GM12878 (cell line): ENCODE measurements at places on chromosomes 2 and 18.

GRCh38 chr2:225668606-225669266 is 269.2 kb downstream of the NYAP2 start:
- DNase-seq = peak; percentile 12

GRCh38 chr2:214765180-214765579 is 44.3 kb downstream of the BARD1 start:
- DNase-seq = no peak

DNA sequence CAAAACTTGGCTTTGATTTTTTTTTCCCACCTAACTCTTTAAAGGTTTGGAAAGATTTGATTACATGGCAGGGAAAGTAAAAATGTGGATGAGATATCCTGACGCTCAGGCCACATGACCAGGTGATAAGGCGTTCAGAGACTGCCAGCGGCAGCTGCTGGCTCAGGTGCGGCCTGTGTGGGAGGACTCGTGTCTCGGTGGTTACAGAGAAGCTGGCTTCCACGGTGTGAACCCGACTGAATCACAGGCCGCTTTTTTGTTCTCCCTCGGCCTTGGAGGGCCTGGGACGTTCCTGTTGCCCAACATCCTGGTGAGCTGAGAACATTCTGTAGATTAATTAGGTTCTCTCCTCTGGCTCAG is 124.2 kb upstream of the ZNF516 start:
- no peak for DNase-seq

DNA sequence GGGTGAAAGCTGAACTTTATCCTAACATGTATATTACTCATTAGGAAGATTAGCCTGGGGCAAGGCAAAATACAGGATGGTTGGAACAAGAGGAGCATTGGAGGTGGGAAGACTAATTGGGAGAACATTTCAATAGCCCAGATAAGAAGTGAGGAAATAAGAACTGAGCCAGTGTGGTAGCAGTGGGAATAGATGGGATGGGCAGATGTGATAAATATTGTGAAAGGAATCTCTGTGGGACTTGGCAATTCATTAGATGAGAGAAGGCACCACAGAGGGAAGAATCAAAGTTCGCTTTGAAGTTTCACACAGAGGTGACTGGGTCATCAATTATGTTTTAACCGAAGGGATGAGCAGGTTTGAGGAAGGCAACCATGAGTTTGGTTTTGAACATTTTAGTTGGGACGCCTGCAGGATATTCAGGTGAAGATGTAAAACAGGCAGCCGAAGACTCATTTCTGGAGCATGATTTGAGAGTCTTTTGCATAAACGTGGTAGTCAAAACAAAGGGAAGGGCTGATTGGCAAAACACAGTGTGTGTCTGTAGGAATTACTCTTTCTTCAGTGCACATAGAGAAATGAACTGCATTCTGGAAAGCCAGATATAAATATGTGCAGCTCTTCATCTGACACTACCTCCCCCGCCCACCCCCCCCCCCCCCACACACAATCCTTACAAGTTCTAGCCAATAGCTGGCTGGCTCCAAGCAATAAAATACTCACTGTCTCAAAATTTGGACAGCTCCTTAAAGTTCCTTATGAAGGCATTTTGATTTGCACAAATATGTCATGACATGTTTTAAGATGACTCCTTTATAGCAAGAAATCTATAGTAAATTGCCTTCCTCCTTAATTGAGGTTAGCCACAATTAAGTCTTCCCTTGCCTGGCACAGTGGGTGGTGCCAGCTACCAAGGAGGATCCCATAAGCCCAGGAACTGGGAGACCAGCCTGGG is 1.9 kb upstream of the SLC1A4 start:
- peak; percentile 68 for DNase-seq

GRCh38 chr2:106073678-106074406 is 120.3 kb downstream of the UXS1 start:
- DNase-seq = no peak

DNA sequence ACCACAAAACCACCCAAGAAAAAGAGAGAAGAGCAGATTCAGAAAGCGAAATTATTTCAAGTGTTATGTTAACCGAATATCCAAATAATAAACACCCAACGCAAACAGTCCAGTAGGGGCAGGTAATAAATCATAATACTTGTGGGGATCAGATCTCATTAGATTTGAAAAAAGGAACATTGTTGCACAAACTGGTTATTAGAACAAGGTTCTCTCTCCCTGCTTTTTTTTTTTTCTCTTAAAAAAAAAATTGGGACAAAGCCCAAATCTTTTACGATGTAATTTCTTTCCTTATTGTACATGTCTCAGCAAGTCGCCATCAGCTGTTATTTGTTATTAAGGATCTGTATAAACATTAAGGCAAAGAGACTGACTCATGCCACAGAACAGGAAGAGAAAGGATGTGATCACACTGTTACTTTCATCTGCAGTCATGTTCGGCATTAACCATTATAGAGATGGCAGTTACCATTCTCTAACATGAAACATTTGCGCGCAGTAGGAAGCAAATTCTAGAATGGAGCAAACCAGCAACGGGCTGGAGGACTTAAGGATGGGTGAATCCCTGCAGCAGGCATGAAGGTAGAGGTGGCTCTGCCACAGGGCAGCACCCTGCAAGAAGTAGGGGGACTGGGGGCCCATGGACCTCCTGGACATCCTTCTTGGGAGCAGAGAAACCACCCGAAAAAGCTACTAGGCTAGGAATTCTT is 42.0 kb downstream of the EPHA4 start:
- DNase-seq = no peak

DNA sequence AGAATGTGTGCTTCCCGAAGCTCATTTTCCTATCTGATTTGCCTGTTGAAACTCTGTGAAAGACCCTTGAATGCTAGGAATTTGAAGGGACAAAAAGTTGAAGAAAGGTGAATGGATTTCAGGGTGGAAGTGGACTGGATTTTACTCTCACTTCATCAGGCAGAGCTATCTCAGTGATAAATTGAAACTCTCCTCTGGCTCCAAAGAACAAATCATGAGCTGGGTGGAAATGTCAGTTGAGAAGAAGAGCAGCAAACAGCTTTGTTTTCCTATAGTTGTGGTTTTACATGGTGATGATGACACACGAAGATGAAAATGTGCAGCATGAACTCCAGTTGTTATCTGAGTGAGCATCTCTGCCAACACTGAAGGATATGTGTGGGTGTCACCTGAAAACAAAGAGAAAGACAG is 34.4 kb downstream of the CD28 start:
- no peak for DNase-seq

- DNase-seq = no peak
Measured at GRCh38 chr18:10349561-10349960, 104.9 kb upstream of the APCDD1 start.

DNA sequence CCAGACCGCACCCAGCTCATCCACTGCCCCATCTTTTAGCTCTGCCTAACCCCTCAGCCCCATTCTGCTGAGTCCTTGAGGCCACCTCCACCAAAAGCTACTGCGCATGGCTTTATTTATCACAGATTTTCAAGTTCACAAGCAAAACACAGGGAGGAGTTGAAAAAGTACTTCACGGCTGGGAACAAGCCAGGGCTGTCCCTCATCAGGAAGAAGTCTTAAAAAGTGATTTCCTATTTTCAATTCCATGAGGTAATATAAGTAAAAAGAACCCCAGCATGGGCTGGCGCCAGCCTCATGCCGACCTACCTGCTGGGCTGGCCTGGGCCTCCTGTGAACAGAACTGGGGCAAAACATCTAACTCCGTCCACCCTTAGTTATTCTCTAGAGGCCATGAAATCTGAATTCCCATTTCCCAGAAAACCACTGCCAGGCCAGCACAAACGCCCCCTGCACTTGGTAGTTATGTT is 69.0 kb downstream of the POLR1A start:
- DNase-seq = no peak

- DNase-seq = no peak
Measured at GRCh38 chr2:42113452-42113851, 55.7 kb upstream of the EML4 start.

DNA sequence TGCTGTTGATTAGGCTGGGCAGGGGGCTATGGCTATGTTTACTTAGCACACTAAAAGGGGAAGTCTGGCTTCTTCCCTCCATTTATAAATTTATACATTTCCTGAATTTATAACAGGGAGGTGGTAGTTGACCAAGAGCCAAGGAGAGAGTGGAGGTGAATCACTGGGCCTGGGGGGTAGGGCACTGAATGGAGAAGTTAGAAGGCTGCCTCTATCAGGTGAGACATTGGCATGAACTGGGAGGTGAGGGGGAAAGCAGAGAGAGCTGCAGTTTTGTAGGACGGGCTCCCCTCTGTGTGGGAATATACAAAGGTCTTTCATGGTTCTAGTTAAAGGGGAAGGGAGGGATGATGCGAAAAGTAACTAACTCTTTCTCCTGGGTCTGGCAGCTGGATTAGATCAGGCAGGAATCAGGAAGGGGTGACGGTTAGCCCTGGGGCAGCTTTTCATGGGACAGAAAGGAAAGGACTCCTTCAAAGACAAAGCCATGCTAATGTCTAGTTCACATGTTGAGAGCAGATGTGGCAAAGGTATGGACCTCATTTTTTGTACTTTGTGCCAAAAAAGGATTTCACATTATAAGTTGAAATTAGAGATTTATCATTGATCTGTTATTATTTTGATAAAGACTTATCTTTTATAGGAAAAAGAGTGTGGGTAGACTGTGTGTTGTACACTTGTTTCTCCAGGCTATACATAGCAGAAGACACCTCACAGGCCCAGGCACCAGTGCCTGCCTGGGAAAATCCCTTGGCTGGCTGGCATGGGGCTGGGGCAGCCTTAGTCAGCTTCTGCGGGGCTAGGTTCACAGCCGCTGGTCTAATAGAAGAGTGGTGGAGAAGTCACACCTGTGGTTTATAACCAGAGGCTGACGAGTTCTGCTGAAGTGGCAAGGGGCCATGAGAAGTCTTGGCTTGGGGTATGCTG is 158.7 kb downstream of the CLIP4 start:
- DNase-seq = no peak

DNA sequence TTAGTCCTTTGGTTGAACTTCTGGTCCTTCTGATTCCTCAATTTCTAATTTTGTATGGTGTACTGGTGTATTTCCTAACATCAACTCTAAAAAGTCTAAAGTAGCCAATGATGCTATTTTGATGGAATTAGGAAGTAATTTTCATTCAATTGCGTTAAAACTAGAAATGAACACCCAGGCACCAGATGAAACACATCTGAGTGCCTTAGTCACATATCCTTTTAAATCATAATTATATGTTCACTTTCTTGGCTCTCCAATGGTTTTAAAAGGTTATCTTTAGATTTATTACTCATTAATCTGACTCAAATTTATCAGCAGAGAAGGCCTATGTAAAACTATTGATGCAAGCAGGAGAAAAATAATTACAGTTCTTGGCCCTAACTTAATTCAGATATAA is 119.7 kb downstream of the GAREM1 start:
- DNase-seq = no peak

GRCh38 chr2:70789304-70790135 is 923 bp downstream of the FIGLA start:
- no peak for DNase-seq

GRCh38 chr18:64288432-64288831 is 139.5 kb upstream of the LINC00305 start:
- no peak for DNase-seq

GRCh38 chr2:106126705-106127281 is 67.3 kb downstream of the UXS1 start:
- DNase-seq = no peak

DNA sequence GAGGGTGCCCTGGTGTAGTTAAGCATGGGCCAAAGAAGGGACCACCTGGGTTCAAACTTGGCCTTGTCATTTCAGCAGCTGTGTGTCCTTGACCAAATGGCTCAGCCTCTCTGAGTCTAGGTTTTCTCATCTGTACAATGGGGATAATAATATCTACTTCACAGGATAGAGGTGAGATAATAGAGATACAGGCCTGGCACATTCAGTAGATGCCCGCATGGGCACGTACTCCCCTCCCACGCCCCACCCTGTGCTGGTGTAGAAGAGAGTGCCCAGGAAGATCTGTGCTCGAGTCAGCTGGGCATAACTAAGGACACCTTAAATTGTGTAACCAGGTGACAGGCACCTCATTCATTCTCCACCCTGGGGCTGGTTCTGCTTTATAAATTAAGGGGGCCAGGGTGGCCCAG is 8.4 kb upstream of the TMEM185B start:
- no peak for DNase-seq

GRCh38 chr2:101106453-101107181 is 44.6 kb downstream of the TBC1D8 start:
- DNase-seq = no peak

GRCh38 chr2:190303647-190304046 is 16.0 kb downstream of the HIBCH start:
- no peak for DNase-seq

GRCh38 chr2:76748581-76749296 is 773.4 kb downstream of the LRRTM4 start:
- DNase-seq = no peak

- no peak for DNase-seq
Measured at GRCh38 chr2:29014811-29015421, 33.8 kb downstream of the TOGARAM2 start.

DNA sequence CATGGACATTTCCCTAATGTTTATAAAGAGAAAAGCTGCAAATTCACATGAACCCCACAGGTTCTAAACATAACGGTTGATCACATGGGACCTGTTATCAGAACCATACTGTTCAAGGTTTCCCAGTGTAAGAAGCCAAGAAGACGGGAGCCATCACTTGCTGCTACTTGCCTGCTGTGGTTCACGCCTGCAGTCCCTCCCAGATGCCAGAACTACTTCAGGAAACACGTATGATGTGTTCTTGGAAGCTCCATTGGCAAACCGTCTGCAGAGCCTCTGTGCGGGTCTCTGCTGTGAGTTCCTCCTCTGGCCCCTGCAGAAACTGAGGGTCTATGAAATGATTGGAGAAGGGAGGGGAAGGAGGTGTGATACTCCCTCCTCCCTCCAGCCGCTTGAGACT is 75.2 kb downstream of the CABLES1 start:
- DNase-seq = no peak
